ENCODE measurements at places on chromosomes 11 and 22.
A peak's percentile ranks its signal among the peaks of the same experiment; 100 is the strongest.

DNA sequence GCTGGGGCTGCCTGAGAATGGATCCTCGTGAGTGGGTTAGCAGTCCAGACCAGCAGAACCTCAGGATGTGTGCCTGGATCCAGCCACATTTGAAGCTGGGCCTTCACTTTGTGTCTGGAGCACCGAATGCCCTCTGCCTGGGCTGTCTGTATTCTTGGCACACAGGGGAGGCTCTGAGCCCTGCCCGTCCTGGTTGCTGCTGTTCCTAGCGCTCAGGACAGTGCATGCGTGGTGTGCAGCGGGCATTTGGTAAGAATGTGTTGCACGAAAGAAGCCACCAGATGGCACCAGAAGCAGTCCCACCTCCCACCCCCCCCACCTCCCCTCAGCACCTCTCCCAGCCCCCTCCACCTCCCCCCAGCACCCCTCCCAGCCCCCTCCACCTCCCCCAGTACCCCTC lies 4.1 kb upstream of the MAPK11 start:
- DNase-seq = no peak

DNA sequence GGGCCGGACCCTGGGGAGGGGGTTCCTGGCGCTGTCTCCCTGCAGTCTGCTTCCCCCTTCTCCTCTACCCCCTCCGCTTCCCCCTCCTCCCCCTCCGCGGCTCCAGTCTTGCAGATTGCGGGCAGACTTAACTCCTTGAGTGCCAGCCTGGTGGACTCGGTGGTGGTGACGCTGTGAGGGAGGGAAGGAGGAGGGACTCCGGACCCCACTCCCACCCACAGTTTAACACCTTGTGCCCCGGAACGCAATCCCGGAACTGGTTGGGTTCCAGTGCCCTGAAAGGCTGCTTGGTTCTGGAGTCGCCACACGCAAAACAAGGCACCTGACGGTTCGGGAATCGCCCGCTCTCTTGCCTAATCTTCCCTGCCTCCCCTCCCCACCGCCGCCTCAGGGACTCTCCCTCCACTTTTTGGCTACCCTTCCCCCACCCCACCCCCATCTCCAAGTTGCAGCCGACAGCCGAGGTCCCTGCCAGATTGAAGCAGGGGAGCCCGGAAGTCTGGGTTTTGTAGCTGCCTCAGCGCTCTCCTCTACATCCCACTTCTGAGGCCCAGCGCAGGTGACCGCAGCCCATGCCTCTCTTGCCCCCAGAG lies 3.9 kb upstream of the BCL9L start:
- peak; percentile 86 for DNase-seq

DNA sequence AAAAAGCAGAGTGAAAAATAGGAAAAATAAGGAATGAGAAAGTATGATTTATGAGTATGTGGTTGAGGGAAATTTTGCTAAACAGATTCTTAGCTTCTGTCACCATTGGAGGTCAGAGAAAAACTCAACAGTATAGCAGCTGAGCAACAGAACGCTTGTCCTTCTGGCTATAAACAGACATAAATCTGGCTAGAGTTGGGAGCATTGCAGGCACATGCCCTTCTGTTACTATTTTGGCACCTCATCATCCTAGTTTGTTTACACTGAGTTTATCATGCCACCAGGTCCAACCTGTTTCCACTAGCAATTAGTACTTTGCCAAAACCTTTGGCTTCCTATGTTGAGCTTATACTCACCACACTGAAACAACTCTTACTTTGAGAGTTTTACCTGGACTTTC lies 6.9 kb downstream of the UBE4A start:
- no peak for DNase-seq

- DNase-seq = no peak
These were observed 14.8 kb upstream of the MAML2 start for GRCh38 chr11:96357794-96358193.

GRCh38 chr11:118230088-118230487 lies 5.3 kb upstream of the JAML start:
- DNase-seq = no peak

- no peak for DNase-seq
These were observed 557 bp downstream of the GTPBP1 start for GRCh38 chr22:38706101-38706900.

- no peak for DNase-seq
These were observed 463.0 kb downstream of the NTM start for GRCh38 chr11:131833366-131833765.

- no peak for DNase-seq
These were observed 216.6 kb downstream of the CEP164 start for GRCh38 chr11:117544130-117544800.

GRCh38 chr11:17927041-17927440 lies 85.8 kb downstream of the SERGEF start:
- no peak for DNase-seq
